ENCODE measurements at places on chromosomes 12 and 14. TPM values are rescaled to one million over a fixed set of nuclear protein-coding genes. Genes with fewer than 3 reads are reported as not detected.

Gene GSG1
- total RNA-seq, result not detected

Gene FNTB
- total RNA-seq, result 13.3 TPM

Gene PLA2G1B
- total RNA-seq, result not detected

Gene KRT85
- total RNA-seq, result not detected

Gene AMDHD1
- 0.28 TPM for total RNA-seq

Gene NEUROD4
- not detected for total RNA-seq

Gene INSM2
- not detected for total RNA-seq

Gene DIO3
- not detected for total RNA-seq

Gene CLEC4D
- not detected for total RNA-seq

Gene PTHLH
- not detected for total RNA-seq

Gene LRRK2
- 0.65 TPM for total RNA-seq

Gene OVCH1
- total RNA-seq, result not detected

Gene TMEM30B
- total RNA-seq, result 0.34 TPM

Gene IPO4
- 60.6 TPM for total RNA-seq

Gene KCNH5
- not detected for total RNA-seq

Gene LRRC74A
- total RNA-seq, result not detected

Gene FAM186B
- total RNA-seq, result 0.34 TPM

Gene GPRC5D
- total RNA-seq, result not detected

Gene NRXN3
- under 0.01 TPM for total RNA-seq

Gene KRT71
- total RNA-seq, result not detected

Gene LHX5
- total RNA-seq, result 0.05 TPM

Gene ZCRB1
- 33.4 TPM for total RNA-seq

Gene FSCB
- not detected for total RNA-seq

Gene KRT79
- total RNA-seq, result not detected

Gene GYS2
- not detected for total RNA-seq

Gene LUM
- under 0.01 TPM for total RNA-seq

Gene SERPINA10
- total RNA-seq, result not detected

Gene PTCSC3
- not detected for total RNA-seq

Gene TMEM63C
- not detected for total RNA-seq

Gene E2F7
- total RNA-seq, result 7.3 TPM

Gene GNPNAT1
- total RNA-seq, result 33.8 TPM
